ENCODE measurements at places on chromosomes 16 and 17. TPM values are rescaled to one million over a fixed set of nuclear protein-coding genes. Genes with fewer than 3 reads are reported as not detected.

CCL4 gene
- total RNA-seq: not detected

ITGB3 gene
- total RNA-seq: 22.0 TPM

GRIN2A gene
- total RNA-seq: 3.4 TPM

MATCAP1 gene
- 9.9 TPM for total RNA-seq

GNG13 gene
- not detected for total RNA-seq

APOBR gene
- not detected for total RNA-seq

RTN4RL1 gene
- total RNA-seq: 0.90 TPM

SKAP1 gene
- not detected for total RNA-seq

SPG7 gene
- 78.1 TPM for total RNA-seq

GPR139 gene
- total RNA-seq: not detected

B3GNT9 gene
- total RNA-seq: 42.4 TPM

ERI2 gene
- total RNA-seq: 32.7 TPM

NDEL1 gene
- 42.6 TPM for total RNA-seq

CORO6 gene
- total RNA-seq: 8.3 TPM

SLC35G6 gene
- total RNA-seq: not detected

PRSS22 gene
- not detected for total RNA-seq

USP22 gene
- total RNA-seq: 107 TPM

CCDC137 gene
- total RNA-seq: 12.0 TPM

KLHL11 gene
- total RNA-seq: 29.0 TPM

KIF2B gene
- total RNA-seq: not detected

EXOC3L1 gene
- 0.98 TPM for total RNA-seq

CBFA2T3 gene
- not detected for total RNA-seq

DOK4 gene
- total RNA-seq: 19.5 TPM

TSPAN10 gene
- total RNA-seq: 4.5 TPM

CLEC18C gene
- 0.90 TPM for total RNA-seq

IGFALS gene
- total RNA-seq: 0.27 TPM

GRAPL gene
- total RNA-seq: not detected

KIAA0513 gene
- 21.5 TPM for total RNA-seq

SLC5A10 gene
- not detected for total RNA-seq

ZPBP2 gene
- not detected for total RNA-seq

LRRC37B gene
- total RNA-seq: 18.0 TPM

PRRT2 gene
- 7.7 TPM for total RNA-seq

SCARF1 gene
- total RNA-seq: 1.3 TPM

TEKT3 gene
- total RNA-seq: 0.63 TPM

KRT27 gene
- not detected for total RNA-seq

KRTAP3-1 gene
- total RNA-seq: not detected

SHCBP1 gene
- 28.9 TPM for total RNA-seq

TBC1D3D gene
- not detected for total RNA-seq

SLFN14 gene
- total RNA-seq: not detected

MGAT5B gene
- 0.74 TPM for total RNA-seq

CD300LG gene
- not detected for total RNA-seq

ST6GALNAC2 gene
- not detected for total RNA-seq

TMEM235 gene
- total RNA-seq: not detected

MPV17L gene
- 1.1 TPM for total RNA-seq
